NCI-H2081 (cell line): ENCODE measurements at places on chromosomes 11 and 22.

DNA sequence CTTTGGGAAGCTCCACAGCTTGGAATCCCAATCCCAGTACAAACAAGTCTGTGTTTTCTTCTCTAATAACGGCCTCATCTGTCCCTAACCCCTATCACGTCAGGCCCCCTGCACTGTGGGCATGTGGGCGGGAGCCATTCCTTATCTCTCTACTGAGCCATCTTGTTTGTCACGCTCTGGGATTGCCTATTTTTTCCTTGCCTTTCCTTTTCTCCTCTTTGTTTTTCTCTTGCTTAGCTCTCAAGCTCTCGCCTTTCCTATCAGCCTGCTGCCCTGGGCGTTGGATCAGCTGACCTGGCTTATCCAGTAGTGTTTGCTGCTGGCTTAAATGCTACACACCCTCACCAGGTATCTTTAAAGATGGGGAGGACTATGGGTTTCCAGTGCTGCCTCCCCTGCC, 35.8 kb downstream of the ARHGAP1 start:
- no peak for DNase-seq

DNA sequence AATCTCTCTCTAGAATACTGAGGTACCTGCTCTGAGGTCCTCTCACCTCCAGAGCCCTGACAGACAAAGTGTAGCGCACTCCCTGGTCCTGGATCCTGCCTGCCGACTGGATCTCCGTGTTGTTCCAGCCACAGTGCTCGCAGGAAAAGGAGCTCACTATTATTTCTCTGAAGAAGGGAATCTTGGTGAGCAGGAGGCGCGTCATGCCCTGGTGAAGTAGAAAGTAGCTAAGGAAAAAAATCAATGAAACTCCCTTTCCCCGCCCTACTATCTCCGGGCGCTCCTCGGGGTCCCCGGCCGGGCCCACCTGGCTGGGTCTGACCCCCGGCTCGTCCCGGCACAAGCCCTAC, 412 bp downstream of the ZPR1 start:
- DNase-seq = no peak

GRCh38 chr11:14357881-14358728, 878 bp downstream of the RRAS2 start:
- peak; percentile 35 for DNase-seq

GRCh38 chr22:35379146-35379993, 1.5 kb upstream of the HMOX1 start:
- DNase-seq = no peak

DNA sequence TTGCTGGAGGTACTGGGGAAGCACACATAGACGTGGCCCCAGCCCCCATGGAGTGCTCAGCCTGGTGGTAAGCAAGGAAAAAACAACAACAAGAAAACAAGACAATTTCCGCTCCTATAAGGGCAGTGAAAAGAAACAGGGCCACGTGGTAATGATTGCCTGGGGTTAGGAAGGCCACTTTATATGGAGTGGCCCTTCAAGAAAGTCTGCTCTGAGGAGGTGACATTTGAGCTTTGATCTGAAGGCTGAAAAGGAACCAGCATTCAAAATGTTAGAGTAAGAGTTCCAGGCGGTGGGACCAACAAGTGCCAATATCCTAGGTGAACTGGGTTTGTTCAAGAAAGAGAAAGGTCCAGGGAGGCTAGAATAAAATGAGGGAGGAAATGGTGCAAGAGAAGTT, 87.6 kb downstream of the SCN3B start:
- DNase-seq = no peak

DNA sequence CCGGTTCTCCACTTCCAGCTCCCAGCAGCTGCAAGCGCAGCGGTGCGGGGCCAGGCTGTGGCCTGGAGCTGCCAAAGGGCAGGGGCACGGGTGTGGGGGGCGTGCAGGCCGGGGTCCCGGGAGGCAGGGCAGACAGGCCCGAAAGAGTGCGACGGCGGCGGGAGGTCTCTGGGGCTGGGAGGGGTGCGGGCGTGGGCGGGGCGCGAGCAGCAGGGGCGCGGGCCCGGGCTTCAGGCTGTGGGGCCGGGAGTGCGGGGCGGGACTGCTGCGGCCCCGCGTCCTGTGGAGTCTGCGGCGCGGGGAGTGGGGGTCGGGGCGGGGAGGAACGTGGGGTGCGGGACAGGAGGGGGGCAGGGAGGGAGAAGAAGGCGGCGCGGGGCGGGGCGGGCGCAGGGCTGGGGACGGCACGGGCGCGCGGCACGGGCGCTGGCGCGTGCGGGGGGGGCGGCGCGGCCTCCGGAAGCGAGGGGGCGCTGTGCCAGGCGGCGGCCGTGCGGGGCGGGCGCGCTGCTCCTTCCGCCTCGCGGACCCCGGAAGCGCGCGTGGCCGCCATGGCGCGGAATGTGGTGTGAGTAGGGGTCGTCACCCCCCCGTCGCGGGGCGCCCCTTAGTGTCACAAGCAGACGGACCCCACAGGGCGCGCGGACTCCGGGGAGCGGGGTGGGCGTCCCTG, at the start of gene MRPL23:
Gene MRPL23, plus strand, starts transcription at position 521 of the 673 bp plus-strand sequence. Its CDS starts 31 bp downstream, at position 552.
- no peak for DNase-seq

DNA sequence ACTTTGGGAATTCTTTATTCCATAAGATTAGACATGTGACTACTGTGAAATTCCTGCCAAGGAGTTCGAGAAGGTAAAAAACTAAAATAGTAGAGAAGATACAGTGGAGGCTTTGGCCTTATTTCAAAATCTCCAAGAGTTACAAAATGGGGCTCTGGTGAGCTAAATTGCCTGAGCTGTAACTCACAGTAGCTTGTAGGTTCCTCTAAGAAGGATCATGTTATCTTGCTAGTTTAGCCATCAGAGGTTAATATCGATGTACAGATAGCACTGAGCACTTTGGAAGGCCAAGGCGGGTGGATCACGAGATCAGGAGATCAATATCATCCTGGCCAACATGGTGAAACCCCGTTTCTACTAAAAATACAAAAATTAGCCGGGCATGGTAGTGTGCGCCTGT, 81.1 kb downstream of the USP35 start:
- no peak for DNase-seq

DNA sequence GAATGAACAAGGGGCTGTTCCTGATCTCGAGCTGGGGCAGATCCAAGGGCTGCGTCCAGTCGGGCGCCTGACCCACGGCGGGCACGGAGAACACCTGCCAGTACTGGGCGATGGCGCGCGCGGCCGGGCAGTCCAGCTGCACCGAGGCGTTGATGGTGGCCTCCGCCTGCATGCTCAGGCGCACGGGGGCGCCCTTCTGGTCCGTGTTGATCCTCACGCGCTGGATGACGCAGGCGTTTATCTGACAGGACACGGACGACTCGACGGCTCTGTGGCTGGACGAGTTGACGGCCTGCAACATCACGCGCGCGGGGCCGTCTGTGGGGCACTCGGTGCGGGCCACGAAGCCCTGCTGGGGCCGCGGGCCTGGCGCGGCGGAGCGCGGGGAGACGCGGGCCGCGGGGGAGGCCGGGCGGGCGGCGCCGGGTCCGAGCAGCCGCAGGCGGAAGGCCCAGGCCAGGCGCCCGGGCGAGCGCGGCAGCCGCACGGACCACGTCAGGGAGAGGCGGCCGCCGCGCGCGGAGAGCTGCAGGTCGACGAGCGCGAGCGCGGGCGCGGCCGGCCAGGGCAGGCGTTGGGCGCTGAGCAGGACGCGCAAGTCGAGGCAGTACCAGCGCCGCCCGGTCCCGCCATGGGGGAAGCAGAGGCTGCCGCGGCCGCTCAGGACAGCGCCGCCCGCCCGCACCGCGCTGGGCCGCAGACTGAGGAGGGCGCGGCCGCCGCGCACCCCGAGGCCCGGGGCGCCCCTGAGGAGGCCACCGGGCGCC, 511 bp downstream of the PKDREJ start:
- DNase-seq = no peak

GRCh38 chr11:12114193-12115033, 4.0 kb downstream of the MICAL2 start:
- no peak for DNase-seq

- no peak for DNase-seq
Measured at GRCh38 chr11:28108958-28109357, 770 bp downstream of the METTL15 start.

DNA sequence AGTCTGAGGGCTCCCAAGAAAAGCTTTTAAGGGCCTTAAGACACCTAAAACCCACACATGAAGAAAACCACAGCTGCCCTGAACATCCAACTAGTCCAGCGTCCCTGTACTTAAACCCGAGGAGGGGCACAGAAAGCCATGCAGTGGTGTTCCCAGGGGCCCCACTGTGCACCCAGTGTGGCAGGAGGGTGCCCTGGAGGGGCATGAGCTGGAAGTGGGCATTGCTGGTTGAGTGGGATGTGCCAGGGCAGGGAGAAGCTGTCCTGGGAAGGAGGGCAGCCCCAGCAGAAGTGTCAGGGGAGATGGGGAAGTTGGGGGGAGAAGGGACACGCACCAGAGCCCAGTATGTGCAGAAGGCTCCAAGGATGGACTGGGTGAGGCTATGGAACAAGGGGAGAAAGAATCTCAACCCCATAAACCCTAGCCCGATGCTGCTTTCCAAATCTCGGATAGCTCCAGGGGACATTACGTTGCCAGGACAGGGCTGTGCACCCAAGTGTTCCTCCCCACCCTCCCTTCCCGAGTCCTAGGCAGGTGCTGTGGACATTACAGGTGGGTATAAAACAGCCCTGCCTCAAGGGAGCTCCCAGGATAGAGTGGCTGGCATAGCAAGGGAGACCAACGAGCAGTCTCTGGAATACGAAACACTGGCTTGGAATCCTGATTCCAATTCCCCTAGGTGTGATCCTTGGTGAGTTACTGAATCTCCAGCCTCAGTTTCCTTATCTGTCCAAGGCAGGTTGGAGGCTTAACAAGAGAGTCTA, 44.2 kb downstream of the SHANK2 start:
- no peak for DNase-seq

GRCh38 chr11:110606415-110606814, 105.8 kb downstream of the ARHGAP20 start:
- DNase-seq = no peak

DNA sequence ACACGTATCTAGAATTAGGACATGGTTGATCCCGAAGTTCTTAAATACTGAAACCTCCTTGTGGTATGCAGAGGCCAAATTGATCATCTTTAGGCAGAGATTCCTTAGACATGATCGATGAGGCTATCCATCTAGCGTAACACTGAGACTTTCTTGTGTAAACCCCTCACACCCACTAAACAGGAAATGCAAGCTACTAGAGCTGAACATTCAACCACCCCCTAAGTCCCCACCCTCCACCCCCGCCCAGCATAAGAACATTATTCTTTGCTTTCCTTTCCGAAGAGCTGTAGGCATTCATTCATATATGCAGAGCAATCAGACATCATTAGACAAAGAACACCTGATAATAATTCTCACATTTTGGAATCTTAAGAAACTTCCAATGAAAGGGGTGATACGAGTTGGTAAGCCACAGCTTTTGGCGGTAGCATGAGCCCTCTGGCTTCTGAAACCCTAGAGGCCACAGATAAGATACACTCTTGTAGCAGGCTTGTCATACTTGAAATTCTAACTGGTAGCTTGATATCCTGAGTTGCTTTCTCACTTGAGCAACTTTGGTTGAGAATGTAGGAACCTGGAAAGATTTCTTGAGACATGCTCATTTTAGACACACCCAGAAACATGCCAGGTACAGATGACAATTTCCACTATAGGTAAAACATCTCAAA, 42.2 kb downstream of the FLI1 start:
- DNase-seq = no peak

DNA sequence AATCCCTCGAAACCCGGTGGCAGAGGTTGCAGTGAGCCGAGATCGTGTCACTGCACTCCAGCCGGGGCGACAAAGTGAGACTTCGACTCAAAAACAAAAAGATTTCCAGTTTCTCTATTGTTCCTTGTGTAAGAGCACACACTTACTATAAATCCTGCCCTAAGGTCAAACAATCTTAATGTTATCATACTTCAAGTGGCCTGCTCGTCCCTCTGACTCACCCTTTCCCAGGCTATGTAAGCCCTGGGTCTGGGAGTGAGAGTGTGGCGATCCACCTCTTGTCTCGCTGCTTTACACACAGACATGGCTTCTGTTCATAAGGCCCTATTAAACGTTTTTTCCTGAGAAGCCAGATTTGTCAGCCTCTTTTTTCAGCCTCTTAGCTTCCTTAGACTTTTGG, 24.4 kb upstream of the A4GALT start:
- DNase-seq = no peak
